ENCODE measurements at places on chromosomes 3 and 15.
A peak's percentile ranks its signal among the peaks of the same experiment; 100 is the strongest.

DNA sequence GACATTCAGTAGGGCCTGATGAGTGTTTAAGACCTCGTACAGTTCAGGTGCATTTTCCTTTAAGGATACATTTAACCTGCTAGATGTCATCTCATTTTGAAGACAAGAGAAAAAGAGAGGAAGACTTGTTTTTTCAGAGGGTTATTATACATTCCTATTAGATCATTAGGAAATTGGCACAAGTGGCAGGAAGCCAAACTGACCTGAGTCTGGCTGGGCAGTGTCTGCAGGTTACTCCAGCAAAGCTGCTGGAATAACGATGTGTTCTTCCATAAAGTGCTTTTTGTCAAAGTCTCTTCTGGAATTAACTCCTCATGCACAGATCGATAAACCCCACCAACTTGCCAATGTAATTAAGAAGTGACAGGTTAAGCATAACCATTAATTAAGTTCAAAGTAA, 396.4 kb upstream of the TPRG1 start:
- no peak for DNase-seq

- DNase-seq: peak; percentile 90
These were observed 101.1 kb downstream of the GREM1 start for GRCh38 chr15:32818758-32819447.

- peak; percentile 28 for DNase-seq
These were observed 15.3 kb downstream of the H1-8 start for GRCh38 chr3:129558081-129558771.

- peak; percentile 66 for DNase-seq
These were observed 103.8 kb upstream of the IL12A start for GRCh38 chr3:159884661-159885402.

GRCh38 chr3:188021041-188021440, 132.9 kb upstream of the LPP start:
- peak; percentile 28 for DNase-seq

DNA sequence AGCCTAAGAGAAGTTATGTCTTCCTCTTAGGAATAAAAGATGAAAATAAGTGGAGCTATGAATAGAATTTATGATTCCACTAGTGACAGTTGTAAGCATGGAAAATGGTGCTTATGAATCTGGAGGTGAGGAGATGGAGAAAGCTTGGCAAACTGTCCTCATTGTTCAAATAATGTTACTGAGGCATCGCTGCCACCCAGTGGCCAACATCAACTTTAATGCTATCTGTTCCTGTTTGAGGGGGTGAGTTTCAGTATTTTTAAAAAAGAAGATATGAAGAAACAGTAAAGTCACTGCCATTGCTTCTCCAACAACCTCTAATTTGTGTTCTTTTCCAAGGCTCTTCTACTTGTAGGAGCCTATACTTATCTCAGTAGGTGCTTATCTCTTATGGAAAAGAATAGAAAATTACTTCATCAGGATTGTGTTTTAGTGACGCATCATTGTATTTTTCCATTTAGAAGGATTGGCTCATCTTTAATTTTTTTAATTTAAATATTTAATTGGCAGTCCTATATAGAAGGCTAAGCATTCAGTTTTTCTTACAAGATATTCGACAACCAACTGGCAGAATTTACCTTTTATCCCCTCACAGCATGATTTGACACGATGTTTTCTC, 260.4 kb upstream of the P2RY1 start:
- peak; percentile 75 for DNase-seq

DNA sequence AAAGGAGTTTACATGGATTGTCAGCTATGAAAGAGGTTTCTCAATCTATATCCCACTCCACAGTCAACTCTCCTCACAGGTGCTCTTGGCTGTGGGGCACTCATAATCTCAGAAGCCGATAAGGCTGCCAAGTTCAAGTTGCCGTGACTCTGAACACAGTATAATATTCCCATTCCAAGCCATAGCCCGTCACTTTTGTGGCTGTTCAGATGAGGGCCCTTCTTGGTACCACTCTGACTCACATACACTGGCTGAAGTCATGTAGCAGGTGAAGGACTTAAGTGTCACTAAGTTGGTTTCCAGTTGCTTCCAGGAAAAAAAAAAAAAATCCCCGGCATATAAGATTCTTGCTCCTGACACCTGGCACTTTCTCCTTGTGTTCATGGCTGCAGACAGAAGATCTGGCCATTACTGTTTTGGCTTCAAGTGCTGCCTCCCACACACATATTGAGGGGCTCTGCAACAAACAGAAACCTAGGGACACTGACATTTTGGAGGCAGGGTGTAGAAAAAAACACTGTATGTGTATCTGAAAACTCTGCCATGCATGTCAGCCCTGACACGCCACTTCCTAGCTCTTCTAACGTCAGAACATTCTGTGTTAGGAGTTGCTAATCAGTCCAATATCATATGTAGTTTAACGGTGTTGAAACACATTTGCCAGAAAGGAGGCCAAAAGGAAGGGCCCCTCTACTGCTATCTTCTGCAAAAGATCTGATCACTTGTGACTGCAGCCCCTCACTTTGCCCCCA, 170.2 kb upstream of the ICE2 start:
- DNase-seq: no peak

GRCh38 chr15:29170521-29170920, 99.1 kb downstream of the NSMCE3 start:
- no peak for DNase-seq

DNA sequence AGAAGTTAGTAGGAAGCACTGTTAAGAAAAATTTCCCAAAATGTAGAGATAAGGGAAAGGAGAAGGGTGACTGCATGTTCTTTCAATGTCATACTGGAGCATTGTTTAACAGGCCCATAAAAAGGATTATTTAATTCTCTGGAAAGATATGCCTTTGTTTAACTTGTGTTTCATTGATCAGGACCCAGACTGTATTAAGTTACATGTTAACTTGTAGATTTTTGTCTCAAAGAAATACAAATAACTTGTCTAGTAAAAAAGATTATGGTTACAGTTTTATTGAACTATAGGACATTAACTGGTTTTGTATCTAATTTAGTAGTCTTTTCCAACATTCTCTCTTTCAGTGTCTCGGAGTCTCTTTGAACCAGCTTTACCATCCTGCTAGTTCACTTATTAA, 49.7 kb upstream of the LMOD3 start:
- DNase-seq: no peak

- no peak for DNase-seq
These were observed 223.0 kb upstream of the BHLHE40 start for GRCh38 chr3:4756057-4756775.

DNA sequence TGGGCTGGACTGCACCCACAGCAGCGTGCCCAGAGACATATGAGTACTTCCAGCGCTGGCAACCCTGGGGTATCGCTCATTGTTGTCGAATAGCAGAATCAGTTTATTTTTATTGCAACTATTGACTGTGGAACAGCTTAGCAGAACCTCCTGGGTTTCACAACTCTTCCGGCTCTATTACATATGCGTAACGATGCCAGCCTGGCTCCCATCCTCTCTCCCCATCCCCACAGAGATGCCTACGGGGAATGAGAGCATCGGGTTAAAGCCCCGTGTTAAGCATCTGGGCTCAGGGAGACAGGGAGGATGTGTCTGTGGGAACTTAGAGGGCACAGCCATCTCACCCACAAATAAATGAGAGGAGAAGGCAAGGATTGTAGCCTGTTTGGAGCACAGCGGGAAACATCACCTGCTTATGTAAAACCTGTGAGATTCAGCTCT, 76.6 kb upstream of the DLG1 start:
- no peak for DNase-seq

- no peak for DNase-seq
These were observed 53.5 kb upstream of the KIF23 start for GRCh38 chr15:69360642-69361041.

GRCh38 chr15:41944313-41944940, 27.9 kb downstream of the EHD4 start:
- peak; percentile 90 for DNase-seq

DNA sequence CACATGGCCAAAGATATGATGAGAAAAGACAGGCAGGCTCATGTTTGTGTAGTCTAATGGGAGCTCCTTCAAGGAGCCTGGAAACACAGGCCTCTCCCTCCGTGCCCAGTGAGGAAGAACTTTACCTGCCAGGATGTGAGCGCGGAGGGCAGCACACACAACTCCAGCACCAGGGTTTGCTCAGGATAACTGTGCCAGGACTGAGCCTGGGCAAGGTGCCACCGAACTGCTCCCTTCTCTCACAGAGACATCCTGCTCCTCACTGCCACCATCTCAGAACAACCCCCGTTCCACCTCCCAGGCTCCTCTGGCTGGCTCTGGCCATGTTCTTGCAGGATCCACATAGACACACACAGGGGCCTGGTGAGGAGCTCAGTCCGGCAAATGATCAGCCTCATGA, 87.4 kb downstream of the NUP210 start:
- no peak for DNase-seq

GRCh38 chr15:85534031-85534430, 153.6 kb downstream of the AKAP13 start:
- DNase-seq: no peak

All from fibroblast of mammary gland (primary cell).